ENCODE measurements at places on chromosomes 2 and 18. TPM values are rescaled to one million over a fixed set of nuclear protein-coding genes. Genes with fewer than 3 reads are reported as not detected.

DNA sequence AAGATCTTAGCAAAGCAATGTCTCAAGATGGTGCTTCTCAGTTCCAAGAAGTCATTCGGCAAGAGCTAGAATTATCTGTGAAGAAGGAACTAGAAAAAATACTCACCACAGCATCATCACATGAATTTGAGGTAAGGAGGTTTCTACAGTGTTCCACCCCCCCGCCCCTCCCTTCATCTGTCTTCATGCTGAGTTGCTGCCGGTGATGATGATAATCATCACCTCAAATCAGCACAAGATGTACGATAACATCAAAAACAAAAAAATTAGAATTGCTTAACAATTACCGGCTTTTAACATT lies 14.6 kb downstream of the UGP2 start:
- no peak overlapping the region for H3K4me3 ChIP-seq
- no peaks in the 10 kb centered on the region for H3K27me3 ChIP-seq
- H3K4me1 ChIP-seq: peaks cover 39% of the 10 kb centered on the region
- no peak for DNase-seq

DNA sequence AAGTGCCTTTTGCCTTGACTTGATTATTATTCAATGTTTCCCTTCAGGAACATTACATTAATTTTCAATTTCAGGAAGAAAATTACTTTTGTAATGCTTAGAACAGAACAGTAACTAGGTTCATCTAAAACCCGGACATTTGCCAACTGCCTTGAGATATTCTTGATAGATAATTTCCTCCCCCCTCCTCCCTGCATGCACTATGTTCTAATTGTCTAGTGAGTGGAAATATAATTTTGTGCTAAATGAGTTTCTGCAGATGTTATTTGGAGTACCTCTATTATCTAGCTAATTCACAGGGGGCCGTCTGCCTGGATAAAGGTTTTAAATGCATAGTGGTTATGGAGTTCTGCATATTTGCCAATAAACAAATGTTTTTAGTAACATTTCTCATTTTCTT lies 200.3 kb upstream of the SLC39A10 start:
- H3K27ac ChIP-seq: no peak overlapping the region
- no peaks in the 10 kb centered on the region for H3K36me3 ChIP-seq
- H3K4me1 ChIP-seq: no peaks in the 10 kb centered on the region
- no peak overlapping the region for H3K4me3 ChIP-seq
- no peaks in the 10 kb centered on the region for H3K27me3 ChIP-seq

Gene PARD3B
- 4.4 TPM for total RNA-seq

Gene TUBA4B
- total RNA-seq: not detected

Measured in esophagus squamous epithelium (tissue), 5 donors.